ENCODE measurements at places on chromosomes 2 and 18. TPM values are rescaled to one million over a fixed set of nuclear protein-coding genes. Genes with fewer than 3 reads are reported as not detected.

- no peak for DNase-seq
These were observed 478.7 kb upstream of the REG3G start for GRCh38 chr2:78546843-78547242.

- no peak for DNase-seq
These were observed 49.5 kb downstream of the CAPN13 start for GRCh38 chr2:30757749-30758148.

GRCh38 chr2:216538538-216538937, 39.9 kb downstream of the RPL37A start:
- no peak for DNase-seq

CFAP221 gene
- total RNA-seq, result 0.56 TPM

DNA sequence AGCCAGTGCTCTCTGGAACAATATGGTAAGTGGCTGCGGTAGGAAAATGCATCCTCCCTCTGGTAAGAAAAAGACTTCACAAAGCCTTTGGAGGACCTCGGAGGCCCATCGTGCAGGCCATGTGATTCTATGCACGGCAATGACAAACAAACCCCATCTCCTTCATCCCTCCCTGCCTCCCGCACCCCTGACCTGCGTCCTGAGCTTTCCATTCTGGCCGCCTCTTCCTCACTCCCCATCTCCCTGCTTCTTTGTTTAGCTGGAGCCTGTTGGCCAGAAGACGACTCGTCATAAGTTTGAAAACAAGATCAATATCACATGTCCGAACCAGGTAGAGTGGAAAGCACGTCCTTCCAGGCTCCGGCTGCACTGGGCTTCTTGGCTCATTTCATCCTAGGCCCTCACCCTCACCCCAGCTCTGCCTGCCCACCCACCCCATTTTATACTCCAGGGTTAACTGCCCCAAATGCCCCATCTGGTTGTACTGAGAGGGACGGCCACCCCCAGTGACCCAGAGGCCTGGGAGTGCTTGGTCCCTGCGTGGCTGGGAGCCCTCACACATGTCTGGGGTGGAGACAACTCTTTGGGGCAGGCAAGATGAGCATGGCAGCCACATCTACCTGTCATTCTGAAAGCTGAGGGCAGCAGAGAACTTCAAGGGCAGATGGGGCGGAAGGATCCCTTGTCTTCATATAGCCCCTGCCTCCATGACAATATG, 94.0 kb downstream of the PLB1 start:
- DNase-seq, result no peak

ORMDL1 gene
- 94.0 TPM for total RNA-seq

DQX1 gene
- 1.9 TPM for total RNA-seq

GRCh38 chr2:214575030-214575429, 164.2 kb downstream of the VWC2L start:
- no peak for DNase-seq

DNA sequence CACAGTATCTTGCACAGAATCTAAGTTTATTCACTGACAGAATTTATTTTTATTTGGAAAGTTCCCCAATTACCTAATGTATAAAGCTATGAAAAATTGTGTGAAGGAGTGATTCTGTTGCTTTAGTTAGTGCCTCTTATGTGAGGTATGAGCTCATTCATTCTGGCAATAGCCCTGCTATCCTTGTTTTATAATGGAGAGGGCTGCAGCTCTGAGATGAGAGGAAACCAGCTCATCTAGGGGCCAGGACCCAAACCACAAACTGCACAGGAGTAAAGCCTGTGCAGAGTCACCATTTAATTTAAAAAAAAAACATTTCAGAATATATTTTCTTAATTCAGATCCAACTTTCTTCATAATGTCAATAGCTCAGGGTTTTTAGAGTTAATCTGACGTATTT, 383.0 kb downstream of the TMEM182 start:
- DNase-seq, result no peak

DNA sequence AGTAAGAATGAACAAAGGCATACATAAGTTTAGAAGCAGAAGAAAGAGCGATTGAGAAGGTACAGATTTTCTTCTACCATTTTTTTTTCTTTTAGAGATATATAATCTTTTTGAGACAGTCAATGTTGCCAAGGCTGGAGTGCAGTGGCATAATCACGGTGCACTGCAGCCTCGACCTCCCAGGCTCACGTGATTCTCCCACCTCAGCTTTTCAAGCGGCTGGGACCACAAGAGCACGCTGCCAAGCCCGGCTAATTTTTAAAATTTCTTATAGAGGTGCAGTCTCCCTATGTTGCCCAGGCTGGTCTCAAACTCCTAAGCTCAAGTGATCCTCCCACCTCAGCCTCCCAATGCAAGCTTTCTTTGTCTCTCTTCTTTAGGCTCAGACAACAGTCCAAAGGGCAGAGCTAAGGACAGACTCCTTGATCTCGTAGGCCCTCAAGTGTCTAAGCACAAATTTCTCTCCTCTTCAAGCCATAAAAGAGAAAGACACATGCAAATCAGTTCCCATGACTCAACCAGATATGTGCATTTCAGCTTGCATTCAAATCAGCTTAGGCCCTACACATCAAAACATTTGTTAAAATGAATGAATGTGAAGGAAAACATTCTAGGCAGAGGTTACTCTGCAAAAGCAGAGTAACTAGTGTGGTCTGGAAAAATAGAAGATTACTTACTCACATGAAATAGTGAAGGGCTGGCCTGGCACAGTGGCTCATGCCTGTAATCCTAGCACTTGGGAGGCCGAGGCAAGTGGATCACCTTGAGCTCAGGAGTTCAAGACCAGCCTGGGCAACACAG, 18.0 kb downstream of the ITSN2 start:
- no peak for DNase-seq

DNA sequence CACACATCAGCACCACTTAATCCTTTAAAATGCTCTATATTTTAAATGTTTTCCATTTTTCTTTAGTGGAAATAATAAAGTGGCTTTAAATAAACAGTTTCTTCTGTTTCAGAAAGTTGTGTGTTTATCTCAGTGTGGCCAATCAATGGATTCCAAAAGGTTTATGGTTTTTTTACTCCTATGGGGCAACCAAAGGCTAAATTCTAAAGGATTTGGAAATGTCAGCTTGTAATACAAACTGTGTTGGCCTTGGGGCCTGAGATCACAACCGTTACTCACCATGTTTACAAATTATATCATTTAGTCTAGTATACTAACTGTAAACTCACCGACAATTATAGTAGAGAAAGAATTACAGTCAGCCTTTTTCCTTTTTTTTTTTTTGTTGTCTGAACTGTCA, 827.2 kb downstream of the EPHA4 start:
- no peak for DNase-seq

HOXD12 gene
- not detected for total RNA-seq

DNA sequence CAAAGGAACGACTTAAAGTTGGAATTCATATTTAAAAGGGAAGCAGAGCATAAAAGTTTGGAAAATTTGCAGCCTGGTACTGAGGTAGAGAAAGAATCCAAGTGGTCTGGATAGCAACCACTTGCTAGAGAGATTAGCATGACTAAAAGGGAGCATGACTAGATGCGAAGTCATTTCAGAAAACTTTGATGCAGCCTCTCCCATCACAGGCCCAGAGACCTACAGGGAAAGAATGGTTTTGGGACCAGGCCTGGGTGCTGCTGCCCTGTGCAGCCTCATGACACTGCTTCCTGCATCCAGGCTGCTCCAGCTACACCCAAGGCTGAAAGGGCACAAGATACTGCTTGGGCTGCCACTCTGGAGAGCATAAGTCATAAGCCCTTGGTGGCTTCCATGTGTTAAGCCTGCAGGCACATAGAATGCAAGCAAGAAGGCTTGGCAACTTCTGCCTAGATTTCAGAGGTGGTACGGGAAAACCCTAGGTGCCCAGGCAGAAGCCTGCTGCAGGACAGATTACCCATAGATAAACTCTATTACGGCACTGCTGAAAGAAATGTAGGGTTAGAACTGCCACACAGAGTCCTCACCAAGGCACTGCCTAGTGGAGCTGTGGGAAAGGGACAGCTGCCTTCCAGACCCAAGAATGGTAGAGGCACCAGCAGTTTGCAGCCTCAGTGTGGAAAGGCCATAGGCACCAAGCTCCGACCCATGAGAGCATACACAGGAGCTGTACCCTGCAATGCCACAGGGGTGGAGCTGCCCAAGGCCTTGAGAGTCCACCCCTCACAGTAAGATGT, 12.6 kb upstream of the CHN1 start:
- DNase-seq, result no peak

GDF7 gene
- total RNA-seq, result 40.7 TPM

LAMA1 gene
- total RNA-seq, result 0.56 TPM
